ENCODE measurements at places on chromosomes 3 and 15.

GRCh38 chr3:181948286-181948685 is 236.6 kb downstream of the SOX2 start:
- DNase-seq: no peak

DNA sequence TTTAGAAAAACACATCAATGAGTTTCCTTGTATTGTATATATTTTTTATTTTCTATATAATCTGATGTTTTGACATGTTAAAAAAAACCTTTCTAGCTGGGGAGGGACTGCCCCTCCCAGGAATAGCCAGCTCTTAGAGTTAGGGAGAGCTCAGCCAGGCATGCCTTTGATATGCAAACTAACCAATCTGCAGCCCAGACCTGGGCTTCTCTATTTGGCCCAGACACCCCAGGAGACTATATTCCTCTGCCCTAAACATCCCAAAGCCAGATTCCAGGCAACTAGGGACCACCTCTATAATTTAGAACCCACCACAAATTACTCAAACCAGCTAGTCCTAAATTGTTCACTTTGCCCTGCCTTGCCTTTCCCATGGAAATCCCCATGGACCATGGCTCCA is 390.9 kb upstream of the ADAMTS9 start:
- DNase-seq: no peak

DNA sequence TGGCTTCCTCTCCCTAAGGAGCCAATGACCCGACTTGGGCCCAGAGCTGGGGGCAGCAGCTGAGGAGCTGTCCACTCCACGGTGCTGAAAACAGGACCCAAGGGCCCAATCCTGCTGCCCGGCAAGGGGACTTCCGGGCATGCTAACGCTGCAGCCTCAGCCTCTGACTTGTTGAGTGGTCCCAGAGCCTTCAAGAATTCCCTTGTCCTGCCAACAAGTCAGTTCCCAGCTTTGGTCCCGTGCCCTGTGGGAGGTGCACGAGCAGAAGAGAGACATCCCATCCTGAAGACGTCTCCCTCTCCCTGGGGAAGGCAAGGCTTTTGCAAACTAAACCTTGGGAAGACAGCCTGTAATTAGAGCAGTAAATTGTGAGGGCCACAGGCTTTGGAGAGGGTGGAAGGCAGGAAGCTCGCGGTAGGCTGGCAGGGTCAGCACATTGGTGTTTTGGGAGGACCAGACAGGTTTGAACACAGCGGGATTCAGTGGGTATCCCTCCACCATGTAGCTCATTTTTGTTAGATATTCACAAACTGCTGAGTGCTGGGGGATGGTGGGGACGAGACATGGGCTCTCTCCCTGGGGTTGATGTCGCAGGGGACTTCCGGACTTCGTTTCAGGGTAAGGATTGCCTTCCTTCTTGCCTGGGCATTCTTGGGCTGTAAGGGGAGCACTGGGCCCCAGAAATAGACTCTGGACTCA is 29.8 kb upstream of the PRR23E start:
- no peak for DNase-seq

DNA sequence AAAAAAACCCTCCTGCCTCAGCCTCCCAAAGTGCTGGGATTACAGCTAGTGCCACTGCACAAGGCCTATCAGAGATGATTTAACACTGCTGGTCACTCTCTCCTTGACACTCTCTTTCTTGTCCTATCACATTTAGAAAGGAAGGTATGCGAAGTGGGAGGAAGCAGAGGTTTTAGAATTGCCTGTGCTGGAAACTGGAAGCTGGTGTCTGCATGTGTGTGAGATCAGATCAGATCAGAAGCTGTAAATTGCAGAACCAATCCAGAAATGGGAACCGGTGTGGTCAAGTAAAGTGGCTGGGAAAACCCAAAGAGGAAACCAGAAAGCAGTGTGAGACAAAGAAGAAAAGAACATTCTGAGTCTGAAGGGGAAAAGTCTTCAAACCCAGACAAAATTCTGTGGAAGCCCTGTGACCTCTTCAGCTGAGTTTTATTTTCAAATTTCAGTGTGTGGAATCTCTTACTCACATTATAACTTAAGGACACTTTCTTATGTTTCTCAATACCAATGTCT is 2.8 kb downstream of the EFHB start:
- DNase-seq: no peak

DNA sequence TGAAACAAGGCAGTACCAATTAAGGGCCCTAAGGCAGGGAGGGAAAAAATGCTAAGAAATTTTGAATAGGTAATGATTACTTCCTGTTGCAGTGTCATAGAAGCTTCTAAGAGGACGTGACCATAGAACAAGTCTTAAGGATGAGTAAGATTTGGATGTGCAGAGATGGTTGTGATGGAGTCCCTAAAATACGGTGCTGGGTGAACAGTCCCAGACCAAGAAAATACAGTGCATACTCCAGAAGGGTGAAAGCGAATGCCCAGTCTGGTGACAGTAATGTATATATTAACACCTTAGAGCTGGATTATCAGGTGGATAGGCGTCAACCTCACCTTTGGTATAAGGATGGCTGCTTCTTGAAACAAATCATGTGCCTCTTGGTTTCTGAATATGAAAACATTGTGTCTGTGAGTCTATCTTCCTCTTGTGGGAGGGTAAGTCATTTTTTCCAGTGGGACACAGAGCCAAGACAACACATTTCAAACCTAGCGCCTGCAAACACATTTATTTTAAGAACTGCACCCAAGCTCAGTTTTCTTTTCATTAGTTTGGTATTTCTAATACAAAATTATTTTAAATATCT is 101.2 kb upstream of the TP63 start:
- no peak for DNase-seq

- DNase-seq: no peak
These were observed 15.5 kb upstream of the LRRN1 start for GRCh38 chr3:3783696-3784095.

- no peak for DNase-seq
These were observed 122.7 kb upstream of the IGF1R start for GRCh38 chr15:98525661-98526001.

DNA sequence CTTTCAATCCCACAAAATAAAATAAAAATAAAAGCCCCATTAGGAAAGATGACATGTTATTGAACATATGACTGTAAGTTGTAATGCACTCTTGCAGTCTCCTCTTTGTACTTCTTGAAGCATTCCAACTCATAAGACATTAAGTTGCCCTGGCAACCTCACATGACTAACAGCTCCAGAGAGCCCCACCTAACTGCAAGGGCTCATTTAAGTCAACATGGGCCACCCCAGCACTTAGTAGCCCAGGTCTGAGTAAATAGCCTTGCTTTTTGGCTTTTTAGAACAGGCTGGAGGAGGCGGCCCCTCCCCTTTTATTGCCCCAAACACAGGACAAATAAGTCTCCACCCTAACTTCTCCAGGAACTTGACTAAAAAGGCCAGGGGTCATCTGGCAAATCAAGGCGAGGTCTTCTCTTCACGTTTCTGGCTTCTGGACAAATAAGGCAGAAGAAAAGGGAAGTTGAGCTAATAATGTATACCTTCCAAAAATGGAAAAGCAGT is 135.1 kb downstream of the TMCO5A start:
- no peak for DNase-seq

DNA sequence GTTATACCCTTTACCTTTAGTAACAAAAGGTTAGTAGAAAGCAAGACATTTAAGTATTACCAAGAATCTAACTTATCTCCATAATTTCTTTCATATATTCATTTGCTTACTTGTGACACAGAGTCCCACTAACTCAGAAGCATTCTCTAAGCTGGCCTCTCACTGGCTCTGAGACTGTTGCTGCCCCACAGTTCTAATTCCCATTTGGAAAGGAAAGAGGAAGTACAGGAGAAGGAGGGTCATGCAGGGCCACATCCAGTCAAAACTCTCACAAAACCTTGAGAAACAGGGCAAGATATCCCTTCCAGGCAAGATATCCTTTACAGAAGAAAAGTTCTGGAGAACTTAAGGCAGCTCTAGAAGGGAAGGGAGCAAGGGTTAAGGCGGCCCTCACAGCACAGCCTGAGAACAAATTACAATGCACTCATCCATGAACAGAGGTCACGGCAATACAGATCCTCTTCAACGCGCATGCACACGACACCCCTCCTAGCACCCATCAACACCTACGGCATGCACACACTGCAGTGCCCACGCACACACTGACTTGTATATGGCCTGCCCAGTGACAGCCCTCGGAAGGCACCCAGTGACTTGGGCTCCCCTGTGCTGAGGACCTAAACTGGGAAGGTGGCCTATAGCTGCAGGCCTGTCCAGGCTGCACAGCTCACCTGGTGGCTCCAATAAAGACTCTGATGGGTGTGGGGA is 13.0 kb upstream of the MYO5C start:
- no peak for DNase-seq
